ENCODE measurements at places on chromosomes 7 and 10. TPM values are rescaled to one million over a fixed set of nuclear protein-coding genes. Genes with fewer than 3 reads are reported as not detected.

CFAP46 gene
- total RNA-seq, result 1.1 TPM

CACUL1 gene
- total RNA-seq, result 52.7 TPM

OPALIN gene
- total RNA-seq, result not detected

DNA sequence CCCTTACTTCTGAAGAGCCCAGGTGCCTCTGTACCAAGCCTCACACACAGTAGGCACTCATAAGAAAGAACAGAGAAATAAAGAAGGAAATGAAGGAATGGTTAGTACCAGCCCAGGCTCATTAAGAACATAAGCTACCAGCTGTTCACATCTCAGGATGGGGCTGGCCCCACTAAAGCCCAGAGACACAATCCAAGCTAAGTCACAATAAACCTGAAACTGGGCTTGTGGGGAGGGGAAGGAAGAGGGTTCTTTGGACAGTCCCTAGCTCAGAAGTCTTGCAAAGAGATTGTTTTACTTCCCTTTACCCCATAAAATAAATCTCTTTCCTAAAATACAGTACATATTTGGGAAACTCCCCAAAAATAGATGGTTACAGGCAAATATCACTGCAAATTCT lies 24.3 kb downstream of the FBXW4 start:
- no peak overlapping the region for H3K27ac ChIP-seq
- peaks cover 39% of the 10 kb centered on the region for H3K36me3 ChIP-seq
- no peak overlapping the region for H3K4me3 ChIP-seq
- DNase-seq, result peak; percentile 45
- H3K27me3 ChIP-seq, result no peaks in the 10 kb centered on the region

ANLN gene
- 215 TPM for total RNA-seq

SPDYE8 gene
- not detected for total RNA-seq

DNA sequence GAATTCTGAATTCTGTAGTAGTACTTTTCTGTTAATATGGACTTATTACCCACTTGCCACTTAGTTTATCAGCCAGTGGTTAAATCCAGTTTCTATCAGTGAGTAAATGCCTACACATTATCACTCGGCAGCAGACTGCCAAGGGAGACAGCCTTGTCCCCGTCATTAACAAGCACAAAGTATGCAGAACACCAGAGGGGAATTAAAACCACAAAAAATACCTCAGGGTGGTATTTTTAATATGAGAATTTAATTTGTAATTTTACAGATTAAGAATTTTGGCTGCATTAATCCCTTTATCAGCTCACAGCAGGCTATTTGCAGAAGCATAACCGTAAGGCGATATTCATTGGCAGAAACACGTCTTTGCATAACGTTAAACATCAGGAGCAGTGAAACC lies 150.0 kb upstream of the FZD1 start:
- no peak overlapping the region for H3K4me3 ChIP-seq
- no peak for DNase-seq
- no peak overlapping the region for H3K27ac ChIP-seq
- H3K27me3 ChIP-seq, result no peaks in the 10 kb centered on the region
- peaks cover 58% of the 10 kb centered on the region for H3K36me3 ChIP-seq

GRCh38 chr7:47411281-47411869 lies 170.5 kb downstream of the TNS3 start:
- H3K27ac ChIP-seq, result no peak overlapping the region
- H3K4me3 ChIP-seq, result no peak overlapping the region
- no peaks in the 10 kb centered on the region for H3K4me1 ChIP-seq
- peaks cover 61% of the 10 kb centered on the region for H3K36me3 ChIP-seq
- H3K27me3 ChIP-seq, result no peaks in the 10 kb centered on the region
- DNase-seq, result no peak
